ENCODE measurements at places on chromosomes 12 and 14. TPM values are rescaled to one million over a fixed set of nuclear protein-coding genes. Genes with fewer than 3 reads are reported as not detected.

GRCh38 chr14:77498120-77498979 is at the start of gene ISM2:
ISM2 (minus strand) TSS chr14:77498816; CDS start chr14:77498793, 23 bp downstream.
- no peak for DNase-seq

GRCh38 chr12:70468741-70469140 is 102.7 kb downstream of the KCNMB4 start:
- no peak for DNase-seq

- peak; percentile 52 for DNase-seq
These were observed 43.0 kb upstream of the NTF3 start for GRCh38 chr12:5388581-5389535.

GRCh38 chr12:4763549-4763948 is 43.3 kb downstream of the GALNT8 start:
- peak; percentile 45 for DNase-seq

GRCh38 chr12:32756476-32757066 is 874 bp upstream of the YARS2 start:
- DNase-seq = no peak

- DNase-seq = peak; percentile 33
These were observed 375.3 kb downstream of the C12orf75 start for GRCh38 chr12:105705765-105706164.

Gene PTHLH
- total RNA-seq = not detected

Gene KLRC1
- not detected for total RNA-seq
